ENCODE measurements at places on chromosomes 16 and 17.
A peak's percentile ranks its signal among the peaks of the same experiment; 100 is the strongest.

DNA sequence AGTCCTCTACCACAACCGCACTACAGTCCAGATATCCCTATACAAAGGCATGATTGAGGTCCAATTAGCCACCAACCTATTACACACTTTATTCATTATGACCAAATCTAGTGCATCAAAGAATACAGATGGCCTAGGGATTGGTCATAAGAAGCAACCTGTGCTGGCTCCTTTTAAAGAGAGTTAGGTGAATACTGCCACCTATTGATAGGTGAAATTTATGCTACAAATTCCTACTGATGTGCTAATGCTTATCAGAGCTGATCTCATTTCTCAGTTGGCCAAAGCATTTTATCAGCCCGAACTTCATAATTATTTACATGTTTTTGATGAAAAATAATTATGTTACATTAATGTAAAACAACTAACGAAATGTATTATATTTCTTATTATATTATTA is 166.3 kb downstream of the ANKFN1 start:
- no peaks in the 10 kb centered on the region for H3K36me3 ChIP-seq
- no peak overlapping the region for H3K4me3 ChIP-seq
- DNase-seq = no peak
- no peaks in the 10 kb centered on the region for H3K27me3 ChIP-seq

GRCh38 chr17:32943206-32943605 is 15.3 kb downstream of the TMEM98 start:
- no peaks in the 10 kb centered on the region for H3K4me1 ChIP-seq
- DNase-seq = no peak
- H3K27ac ChIP-seq = no peak overlapping the region
- H3K27me3 ChIP-seq = peaks cover 3% of the 10 kb centered on the region
- no peak overlapping the region for H3K4me3 ChIP-seq

DNA sequence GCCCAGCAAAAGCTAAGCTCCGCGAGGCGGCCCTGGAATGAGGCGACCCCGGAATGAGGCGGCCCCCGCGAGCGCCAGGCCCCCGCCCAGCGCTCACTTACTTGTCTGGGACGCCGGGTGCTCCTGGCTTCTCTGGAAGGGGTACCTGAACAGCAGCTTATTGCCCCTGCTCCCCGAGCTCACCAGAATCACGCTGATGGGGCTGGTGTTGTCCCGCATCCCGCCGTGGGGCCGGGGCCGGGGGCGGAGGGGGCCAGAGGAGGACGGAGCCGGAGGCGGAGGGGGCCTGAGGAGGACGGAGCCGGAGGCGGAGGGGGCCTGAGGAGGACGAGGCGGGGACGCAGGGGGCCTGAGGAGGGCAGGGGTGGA is 440 bp downstream of the NPRL3 start:
- DNase-seq = peak; percentile 70
- H3K4me3 ChIP-seq = peak overlapping the region; percentile 82
- H3K27me3 ChIP-seq = peaks cover 3% of the 10 kb centered on the region
- H3K36me3 ChIP-seq = no peaks in the 10 kb centered on the region

- peak overlapping the region; percentile 73 for H3K27ac ChIP-seq
- H3K4me3 ChIP-seq = no peak overlapping the region
- DNase-seq = no peak
- H3K4me1 ChIP-seq = peaks cover 22% of the 10 kb centered on the region
- H3K27me3 ChIP-seq = no peaks in the 10 kb centered on the region
Measured at GRCh38 chr16:12775656-12776236, 27.9 kb downstream of the CPPED1 start.

DNA sequence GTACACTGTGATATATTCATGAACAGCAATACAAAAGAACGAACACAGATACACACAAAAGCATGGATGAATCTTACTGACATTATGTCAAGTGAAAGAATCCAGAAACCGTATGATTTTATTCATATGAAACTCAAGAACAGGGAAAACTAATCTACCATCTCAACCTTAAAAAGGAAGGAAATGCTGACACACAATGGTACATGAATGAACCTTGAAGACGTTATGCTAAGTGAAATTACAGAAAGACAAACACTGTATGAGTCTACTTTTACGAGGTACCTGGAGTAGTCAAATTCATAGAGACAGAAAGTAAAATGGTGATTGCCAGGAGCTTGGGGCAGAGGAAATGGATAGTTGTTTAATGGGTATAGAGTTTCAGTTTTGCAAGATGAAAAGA is 8.7 kb upstream of the PRKCB start:
- H3K4me3 ChIP-seq = no peak overlapping the region
- peaks cover 4% of the 10 kb centered on the region for H3K27me3 ChIP-seq
- no peak overlapping the region for H3K27ac ChIP-seq
- no peaks in the 10 kb centered on the region for H3K4me1 ChIP-seq

- H3K4me3 ChIP-seq = no peak overlapping the region
- H3K4me1 ChIP-seq = peaks cover 3% of the 10 kb centered on the region
- no peak overlapping the region for H3K27ac ChIP-seq
- no peaks in the 10 kb centered on the region for H3K27me3 ChIP-seq
- no peak for DNase-seq
Measured at GRCh38 chr17:73269791-73270190, 8.1 kb upstream of the CPSF4L start.

DNA sequence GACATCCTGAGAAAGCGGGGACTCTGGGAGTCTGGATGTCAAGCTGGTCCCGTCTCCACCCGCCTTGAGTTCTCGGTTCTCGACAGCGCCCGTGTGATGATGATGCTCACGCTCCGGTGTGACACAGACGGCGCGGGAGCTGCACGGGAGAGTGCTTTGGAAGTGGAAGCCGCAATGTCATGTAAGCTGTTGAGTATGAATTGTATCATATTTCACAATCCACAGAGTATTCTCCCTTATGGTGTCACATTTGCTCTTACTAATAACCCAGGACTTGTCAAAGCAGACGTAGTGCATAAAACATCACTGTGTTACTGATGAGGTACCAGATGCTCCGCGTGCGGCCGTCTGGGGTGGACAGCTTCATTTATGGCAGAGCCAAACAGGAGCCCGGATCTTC is 217.5 kb upstream of the CHMP6 start:
- peak overlapping the region; percentile 54 for H3K4me3 ChIP-seq
- H3K27ac ChIP-seq = peak overlapping the region; percentile 67
- H3K36me3 ChIP-seq = peaks cover 4% of the 10 kb centered on the region
- DNase-seq = no peak
- H3K4me1 ChIP-seq = peaks cover 36% of the 10 kb centered on the region

DNA sequence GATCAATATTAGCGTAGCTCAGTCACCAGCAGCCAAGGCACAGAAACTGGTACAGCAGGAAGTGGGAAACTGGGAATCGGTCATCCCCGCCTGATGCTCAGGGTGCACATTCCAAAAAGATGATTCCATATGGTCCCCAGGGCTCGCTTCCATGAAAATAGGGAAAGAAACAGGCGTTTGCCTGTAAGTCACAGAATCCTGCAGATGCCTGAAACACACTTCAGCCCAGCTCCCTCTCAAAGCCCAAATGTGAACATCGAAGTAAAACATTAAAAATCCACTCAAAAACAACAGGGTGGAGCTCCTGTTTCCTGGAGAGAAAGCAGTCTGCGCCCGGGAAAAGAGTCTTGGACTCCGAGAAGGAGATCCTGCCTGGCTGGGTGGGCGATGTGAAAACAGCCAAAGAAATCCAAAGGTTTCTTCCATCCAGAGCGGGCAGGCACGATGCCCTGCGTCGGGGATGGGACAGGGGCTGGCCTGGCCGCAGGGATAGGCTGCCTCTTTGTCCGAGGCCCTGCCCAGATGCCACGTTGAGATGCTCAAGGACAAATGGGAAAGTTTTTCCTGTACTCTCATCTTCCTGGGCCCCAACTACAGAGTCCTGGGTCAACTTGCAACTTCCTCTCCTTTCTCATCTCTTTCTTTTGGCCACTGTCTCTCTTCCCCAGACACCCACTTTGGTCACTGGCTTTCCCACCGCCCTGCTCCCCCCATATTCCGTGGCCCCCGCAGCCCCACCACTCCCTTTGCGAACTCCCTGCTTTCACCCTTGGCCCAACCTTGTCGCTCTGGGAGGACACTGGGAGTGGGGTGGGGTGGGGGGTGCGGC is 743 bp downstream of the WIPI1 start:
- H3K27ac ChIP-seq = peak overlapping the region; percentile 99
- H3K36me3 ChIP-seq = no peaks in the 10 kb centered on the region
- peak overlapping the region; percentile 97 for H3K4me3 ChIP-seq
- H3K27me3 ChIP-seq = peaks cover 10% of the 10 kb centered on the region
- peaks cover 48% of the 10 kb centered on the region for H3K4me1 ChIP-seq
- peak; percentile 64 for DNase-seq

DNA sequence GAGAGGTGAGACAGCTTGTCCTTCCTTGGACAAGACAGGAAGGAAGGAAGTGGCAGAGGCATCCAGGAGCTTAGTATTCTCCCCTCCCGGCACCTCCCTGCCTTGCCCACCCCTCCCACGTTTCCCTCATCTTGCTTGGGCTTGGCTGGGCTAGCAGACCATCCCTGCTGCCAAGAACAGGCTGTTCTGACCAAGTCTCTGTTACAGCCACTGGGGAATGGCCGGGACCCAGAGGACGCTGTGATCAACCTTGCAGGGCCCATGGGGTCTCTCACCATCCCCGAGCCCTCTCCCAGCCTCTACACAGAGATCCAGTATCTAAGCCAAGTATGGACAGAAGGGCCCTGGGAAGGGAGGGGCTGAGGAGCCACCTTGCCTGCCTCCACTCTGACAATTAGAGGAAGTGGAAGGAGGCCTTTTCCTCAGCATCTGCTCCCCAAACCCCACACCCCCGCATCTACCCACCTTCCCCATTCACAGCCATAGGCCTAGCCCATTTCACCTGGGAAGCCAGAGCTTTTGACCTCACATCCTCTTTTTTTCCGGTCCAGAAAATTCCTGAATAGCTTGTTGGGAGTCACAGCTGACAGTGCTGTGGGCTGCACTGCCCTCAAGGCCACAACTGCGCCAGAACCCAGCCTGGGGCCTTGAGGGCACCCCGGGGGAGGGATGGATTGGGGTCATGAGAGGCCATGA is 14.1 kb downstream of the CD300LG start:
- DNase-seq = no peak
- no peaks in the 10 kb centered on the region for H3K4me1 ChIP-seq
- H3K27me3 ChIP-seq = peaks cover 4% of the 10 kb centered on the region
- no peak overlapping the region for H3K4me3 ChIP-seq
- H3K36me3 ChIP-seq = no peaks in the 10 kb centered on the region

DNA sequence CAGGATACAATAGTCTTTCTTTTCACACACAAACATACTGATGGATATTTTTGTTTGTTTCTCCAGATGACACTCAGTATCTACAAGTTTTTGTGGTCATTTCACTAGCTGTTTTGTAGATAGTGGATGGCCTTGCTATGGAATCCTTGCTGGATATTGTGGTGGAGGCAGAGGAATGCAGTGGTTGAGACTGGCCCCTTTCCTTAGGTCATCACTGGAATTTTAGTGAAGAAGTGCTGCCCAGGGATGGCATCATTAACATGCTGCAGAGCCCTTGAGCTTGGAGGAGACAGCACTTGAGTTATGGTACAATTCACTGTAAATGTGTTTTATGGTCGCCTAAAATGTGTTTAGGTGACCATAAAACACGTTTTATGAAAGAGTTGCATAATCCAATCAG is 455.9 kb upstream of the HSBP1 start:
- H3K4me1 ChIP-seq = peaks cover under 1% of the 10 kb centered on the region
- H3K4me3 ChIP-seq = no peak overlapping the region
- H3K36me3 ChIP-seq = no peaks in the 10 kb centered on the region

GRCh38 chr16:66403531-66404145 is 23.5 kb upstream of the BEAN1 start:
- H3K4me1 ChIP-seq = peaks cover 29% of the 10 kb centered on the region
- peaks cover 4% of the 10 kb centered on the region for H3K36me3 ChIP-seq
- DNase-seq = no peak
- no peak overlapping the region for H3K4me3 ChIP-seq
- no peak overlapping the region for H3K27ac ChIP-seq

DNA sequence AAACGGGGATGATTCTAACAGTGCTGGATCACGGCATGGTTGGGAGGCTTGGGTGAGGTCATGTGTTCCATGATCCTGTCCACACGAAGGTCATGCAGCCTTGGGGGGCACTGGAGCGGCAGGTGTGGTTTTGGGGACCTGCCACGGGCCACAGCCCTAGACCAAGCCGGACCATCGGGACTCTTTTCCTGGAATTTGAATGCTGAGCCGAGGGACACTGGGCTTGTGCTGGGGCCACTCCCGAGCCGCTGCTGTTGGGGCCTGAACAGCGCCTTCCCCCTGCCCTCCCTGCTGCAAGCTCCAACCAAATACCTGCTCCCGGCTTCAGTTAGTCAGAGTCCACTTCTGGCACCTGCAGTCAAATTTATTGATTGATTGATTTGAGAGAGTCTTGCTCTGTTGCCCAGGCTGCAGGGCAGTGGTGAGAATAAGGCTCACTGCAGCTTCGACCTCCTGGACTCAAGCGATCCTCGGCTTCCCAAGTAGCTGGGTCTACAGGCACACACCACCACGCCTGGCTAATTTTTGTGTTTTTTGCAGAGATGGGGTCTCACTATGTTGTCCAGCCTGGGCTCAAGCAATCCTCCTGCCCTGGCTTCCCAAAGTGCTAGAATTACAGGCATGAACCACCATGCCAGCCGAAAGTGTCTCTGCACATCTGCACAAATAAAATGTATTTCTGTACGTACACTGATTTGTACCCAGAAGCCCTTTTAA is 37.2 kb upstream of the SLC38A10 start:
- H3K4me1 ChIP-seq = peaks cover 18% of the 10 kb centered on the region
- H3K36me3 ChIP-seq = no peaks in the 10 kb centered on the region

- peak; percentile 81 for DNase-seq
- peak overlapping the region; percentile 94 for H3K4me3 ChIP-seq
- H3K27ac ChIP-seq = peak overlapping the region; percentile 92
- H3K27me3 ChIP-seq = peaks cover 4% of the 10 kb centered on the region
- no peaks in the 10 kb centered on the region for H3K36me3 ChIP-seq
- peaks cover 27% of the 10 kb centered on the region for H3K4me1 ChIP-seq
Measured at GRCh38 chr17:978103-979093, 1.2 kb downstream of the NXN start.

DNA sequence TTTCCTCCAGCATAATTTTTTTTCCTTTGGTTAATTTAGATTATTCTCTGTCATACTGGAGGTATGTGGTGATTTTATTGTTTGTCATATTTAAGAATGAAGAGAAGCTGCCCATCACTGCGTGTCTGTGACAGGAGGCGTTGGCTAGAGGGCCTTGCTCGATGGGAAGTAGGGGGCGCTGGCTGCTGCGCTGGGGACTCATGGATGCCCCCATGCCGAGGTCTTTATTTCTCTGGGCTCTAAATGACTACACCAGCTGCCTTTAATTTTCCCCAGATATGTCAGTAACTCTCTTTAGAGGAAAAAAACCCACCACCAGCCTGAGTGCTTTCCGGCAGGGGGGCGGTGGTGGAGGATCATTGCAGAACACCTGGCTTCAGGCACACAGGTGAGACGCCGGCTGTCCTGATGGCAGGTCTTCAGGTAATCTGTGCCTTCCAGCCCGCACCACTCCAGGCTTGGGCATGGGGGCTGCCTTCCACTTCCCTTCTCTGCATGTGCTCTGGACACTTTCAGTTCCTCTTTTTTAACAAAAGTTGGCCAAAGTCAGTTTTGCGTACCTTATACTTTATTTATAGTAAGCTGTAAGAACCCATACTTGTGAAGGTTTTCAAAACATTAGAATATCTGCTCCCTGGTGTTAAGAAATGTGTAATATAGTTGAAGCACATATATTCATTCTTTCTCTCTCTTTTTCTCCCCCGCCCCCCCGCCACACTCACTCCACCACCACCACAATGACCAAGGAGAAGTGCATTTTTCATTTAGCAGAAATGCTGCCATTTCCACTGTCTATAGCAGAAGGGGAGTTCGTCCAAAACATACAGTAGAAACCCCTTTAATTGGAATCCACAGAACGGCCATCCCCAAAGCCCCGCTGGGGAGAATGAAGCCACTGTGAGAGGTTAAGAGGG is 192.7 kb downstream of the RPTOR start:
- H3K36me3 ChIP-seq = peaks cover 21% of the 10 kb centered on the region
- H3K27ac ChIP-seq = no peak overlapping the region
- H3K4me1 ChIP-seq = peaks cover 15% of the 10 kb centered on the region
- peaks cover 10% of the 10 kb centered on the region for H3K27me3 ChIP-seq
- DNase-seq = no peak

All from glutamatergic neuron (in vitro differentiated cells).